Activated naive CD8-positive, alpha-beta T cell treated with anti-CD3 and anti-CD28 coated beads, Interleukin-2, amount 50 U/mL, for 24 hours (primary cell): ENCODE measurements at places on chromosomes 6 and 20.
A peak's percentile ranks its signal among the peaks of the same experiment; 100 is the strongest.

DNA sequence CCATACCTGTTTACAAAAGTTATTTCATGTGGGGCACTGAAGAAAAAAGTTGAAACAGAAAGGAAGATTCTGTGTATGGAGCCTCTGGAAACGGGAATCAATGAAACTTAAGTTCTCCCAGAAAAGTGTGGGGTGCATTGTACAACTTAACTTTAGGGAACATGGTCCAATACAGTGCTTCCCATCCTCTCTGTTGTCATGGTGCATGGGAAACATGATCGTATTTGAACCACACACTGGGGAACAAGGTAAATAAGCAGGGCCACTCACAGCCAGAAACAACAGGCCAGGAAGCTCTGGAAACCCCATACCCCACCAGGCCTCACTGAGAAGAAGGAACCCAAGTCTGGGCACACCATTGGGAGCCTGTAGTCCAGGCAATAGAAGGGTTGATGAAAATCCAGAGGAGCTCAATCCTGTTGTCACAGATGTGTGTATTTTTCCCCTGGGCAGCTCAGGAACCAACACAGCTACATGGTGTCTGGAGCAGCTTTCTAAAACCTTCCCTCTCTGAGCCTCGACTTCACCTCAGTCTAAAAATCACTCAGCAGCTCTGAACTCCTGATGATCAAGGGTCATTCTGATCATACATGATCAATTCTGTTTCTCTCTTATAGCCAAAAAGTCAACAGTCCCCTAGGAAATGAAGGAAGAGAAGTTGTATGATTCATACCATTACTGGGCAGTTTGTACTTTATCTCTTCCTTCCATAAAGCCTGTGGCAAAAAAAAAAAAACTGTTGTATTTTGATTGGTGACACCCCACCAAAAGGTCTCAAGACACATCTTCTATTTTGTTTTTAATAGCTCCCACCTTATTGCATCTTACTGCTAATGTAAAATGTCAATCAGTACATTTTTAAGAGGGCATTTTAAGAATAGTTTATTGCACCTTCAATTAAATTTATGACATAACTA lies 198.5 kb upstream of the TAB2 start:
- no peak for DNase-seq

GRCh38 chr20:52801628-52802006 lies 170.5 kb upstream of the TSHZ2 start:
- DNase-seq, result no peak

- DNase-seq, result peak; percentile 42
Measured at GRCh38 chr6:130322673-130323268, 43.0 kb upstream of the TMEM200A start.

- no peak for DNase-seq
Measured at GRCh38 chr6:88815491-88815890, 147.9 kb downstream of the RNGTT start.

DNA sequence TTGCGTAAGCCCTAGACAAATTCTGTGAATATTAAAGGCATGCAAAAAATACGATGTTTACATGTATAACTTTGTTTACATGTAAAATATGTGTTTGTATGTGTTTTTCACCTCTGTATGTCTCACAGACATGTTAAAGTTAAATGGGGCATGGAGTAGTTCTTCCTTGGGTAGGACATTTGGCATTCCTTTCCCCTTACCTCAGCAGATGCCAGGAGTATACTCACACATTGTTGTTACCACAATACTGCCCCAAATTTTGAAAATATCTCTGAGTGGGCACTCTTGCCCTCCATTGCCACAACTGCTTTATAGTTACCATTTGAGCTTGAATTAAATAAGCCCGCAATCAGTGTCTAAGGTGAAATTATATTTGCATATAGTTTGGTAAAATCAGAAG lies 147.5 kb downstream of the MYO6 start:
- no peak for DNase-seq

DNA sequence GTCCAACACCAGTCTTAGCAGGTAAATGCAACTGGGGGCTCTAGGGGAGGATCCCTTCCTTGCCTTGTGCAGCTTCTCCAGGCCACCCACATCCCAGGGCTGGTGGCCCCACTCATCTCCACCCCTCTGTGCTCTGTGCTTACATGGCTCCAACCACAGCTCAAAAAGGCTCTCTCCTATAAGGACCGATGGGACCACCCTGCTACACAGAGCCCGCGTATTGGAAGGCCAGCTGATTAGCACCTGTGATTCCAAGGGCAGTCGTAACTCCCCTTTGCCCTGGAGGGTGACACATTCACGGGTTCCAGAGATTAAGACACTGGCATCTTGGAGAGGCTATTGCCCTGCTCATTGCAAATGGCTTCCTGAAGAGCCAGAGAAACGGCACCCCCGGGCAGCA lies 84.8 kb downstream of the BMP7 start:
- no peak for DNase-seq

GRCh38 chr20:11457488-11457887 lies 460.2 kb upstream of the BTBD3 start:
- no peak for DNase-seq

DNA sequence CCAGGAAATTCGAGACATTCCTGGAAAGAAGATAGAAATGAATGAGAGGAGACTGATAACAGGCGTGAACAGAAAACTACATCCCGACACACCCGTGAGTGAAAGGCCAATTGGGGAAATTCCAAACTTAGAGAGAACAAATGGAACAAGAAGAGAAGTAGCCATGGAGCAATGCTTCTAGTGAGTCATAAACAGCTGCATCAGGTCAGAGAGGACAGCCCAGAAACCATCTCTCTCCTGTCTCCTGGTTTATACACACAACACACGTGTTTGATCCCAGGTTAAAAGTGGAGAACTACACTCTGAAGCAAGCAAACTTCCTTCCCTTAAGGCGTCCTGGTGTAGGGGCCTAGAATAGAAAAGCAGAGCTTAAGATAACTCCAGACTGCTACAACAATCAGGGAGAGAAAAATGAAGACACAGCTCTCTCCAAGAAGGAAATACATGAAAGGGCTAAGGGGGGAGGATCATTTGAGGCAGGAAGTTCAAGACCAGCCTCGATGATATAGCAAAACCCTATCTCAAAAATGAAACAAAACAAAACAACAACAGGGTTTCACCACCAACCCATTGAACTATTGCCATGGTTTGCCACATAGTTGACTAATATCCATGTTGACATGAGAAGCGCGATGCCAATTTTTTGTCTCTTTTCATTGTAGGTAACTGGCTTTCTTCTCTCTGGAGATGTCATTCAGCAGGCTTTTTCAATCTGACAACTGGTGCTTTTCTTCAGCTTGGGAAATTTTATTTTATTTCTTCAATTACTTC lies 26.9 kb downstream of the NRN1 start:
- DNase-seq, result no peak

GRCh38 chr20:58043236-58044140 lies 185.0 kb downstream of the ANKRD60 start:
- DNase-seq, result no peak

GRCh38 chr6:105835373-105835772 lies 250.8 kb upstream of the PRDM1 start:
- DNase-seq, result no peak

GRCh38 chr20:17925141-17925939 lies 43.3 kb downstream of the SNX5 start:
- DNase-seq, result no peak

DNA sequence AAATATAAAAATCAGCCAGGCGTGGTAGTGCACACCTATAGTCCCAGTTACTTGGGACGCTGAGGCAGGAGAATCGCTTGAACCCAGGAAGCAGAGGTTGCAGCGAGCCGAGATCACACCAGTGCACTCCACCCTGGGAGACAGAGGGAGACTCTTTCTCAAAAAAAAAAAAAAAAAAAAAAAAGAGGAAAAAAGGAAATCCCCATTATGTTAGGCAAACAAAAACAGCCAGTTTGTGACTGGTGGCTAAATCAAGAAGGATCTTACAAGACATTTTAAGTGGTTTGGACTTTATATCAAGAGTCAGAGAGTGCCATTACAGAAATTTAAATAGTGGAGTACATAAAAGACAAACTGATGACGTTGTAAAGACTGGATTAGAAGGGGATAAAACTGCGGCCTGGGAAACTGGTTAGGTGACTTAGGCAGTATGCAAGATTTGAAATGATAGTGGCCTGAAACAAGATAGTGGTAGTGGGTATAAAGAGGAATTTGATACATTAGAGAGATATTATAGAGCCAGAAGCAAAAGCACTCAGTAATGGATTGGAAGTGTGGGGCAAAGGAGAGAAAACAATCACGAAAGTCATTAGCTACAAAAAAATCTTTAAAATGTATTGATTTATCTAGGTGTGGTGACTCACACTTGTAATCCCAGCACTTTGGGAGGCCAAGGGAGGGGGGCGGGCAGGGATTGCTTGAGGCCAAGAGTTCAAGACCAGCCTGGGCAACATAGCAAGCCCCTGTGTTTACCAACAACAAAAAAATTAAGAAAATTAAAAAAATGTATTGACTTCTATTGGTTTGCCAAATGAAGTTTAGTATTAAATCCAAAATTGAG lies 1.7 kb upstream of the MYO6 start:
- no peak for DNase-seq

DNA sequence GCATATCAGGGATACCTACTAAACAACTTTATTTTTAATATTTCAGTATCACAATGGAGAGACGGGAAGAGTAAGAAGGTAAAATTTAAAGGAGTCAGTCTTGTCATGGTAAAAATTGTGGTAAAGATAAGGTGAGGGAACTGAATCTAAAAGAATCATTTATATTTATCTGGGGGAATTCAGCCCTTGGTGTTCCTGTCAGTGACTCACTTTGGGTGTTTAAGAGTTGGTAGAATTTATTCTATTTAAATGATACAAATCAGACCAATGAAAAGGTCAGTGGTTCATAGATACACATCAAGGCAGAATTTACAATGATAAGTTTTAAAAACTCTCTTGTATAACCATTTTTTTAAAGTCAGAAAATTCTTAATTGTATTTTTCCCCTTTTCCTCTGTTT lies 164.4 kb downstream of the CDKAL1 start:
- no peak for DNase-seq

- DNase-seq, result no peak
Measured at GRCh38 chr6:142841915-142842314, 103.1 kb downstream of the HIVEP2 start.

GRCh38 chr6:128073389-128073788 lies 172.5 kb upstream of the THEMIS start:
- no peak for DNase-seq

DNA sequence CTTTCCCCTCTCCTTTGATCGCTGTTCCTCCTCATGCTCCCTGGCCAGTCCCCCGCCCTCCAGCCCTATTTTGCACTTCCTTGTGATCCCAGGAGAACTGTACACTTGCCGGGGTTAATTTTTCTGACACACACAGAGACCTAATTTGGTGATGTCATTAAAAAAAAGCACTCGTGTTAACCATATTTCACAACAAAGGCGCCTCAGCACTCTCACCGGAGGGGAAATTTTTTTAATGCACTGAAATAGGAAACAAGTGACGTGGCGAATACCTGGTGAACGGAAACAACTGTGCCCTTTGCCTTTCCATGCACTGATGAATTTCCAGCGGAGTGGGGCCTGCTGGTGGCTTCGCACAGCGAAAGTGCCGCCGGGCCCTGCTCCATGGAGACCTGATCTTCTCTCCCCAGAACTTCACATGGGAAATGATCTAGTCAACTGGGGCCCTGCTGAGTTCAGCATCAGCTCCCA lies 53.9 kb upstream of the TAGAP start:
- DNase-seq, result peak; percentile 74

GRCh38 chr20:45946149-45946970 lies 11.9 kb downstream of the PCIF1 start:
- peak; percentile 52 for DNase-seq

DNA sequence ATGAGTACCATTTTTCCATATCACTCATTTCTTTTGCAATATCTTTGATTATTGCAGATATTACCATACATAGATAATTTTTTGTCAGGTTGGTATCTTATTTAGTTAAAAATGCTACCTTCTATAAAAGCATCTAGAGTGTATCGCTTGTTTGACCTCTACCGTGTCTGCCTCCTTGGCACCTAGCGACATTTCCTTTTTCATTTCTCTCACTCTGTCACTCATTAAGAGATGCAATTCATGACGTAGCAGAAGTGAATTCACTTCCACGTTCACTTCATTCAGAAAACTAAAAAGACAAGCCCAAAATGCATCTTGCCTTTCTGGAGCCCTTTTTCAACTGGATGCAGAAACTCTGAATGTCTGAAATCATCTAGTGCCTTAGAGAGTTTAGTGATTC lies 172.9 kb downstream of the MMS22L start:
- no peak for DNase-seq

- no peak for DNase-seq
Measured at GRCh38 chr6:86511962-86512361, 425.4 kb upstream of the HTR1E start.

GRCh38 chr6:170209354-170210025 lies 81.4 kb downstream of the DLL1 start:
- DNase-seq, result no peak

DNA sequence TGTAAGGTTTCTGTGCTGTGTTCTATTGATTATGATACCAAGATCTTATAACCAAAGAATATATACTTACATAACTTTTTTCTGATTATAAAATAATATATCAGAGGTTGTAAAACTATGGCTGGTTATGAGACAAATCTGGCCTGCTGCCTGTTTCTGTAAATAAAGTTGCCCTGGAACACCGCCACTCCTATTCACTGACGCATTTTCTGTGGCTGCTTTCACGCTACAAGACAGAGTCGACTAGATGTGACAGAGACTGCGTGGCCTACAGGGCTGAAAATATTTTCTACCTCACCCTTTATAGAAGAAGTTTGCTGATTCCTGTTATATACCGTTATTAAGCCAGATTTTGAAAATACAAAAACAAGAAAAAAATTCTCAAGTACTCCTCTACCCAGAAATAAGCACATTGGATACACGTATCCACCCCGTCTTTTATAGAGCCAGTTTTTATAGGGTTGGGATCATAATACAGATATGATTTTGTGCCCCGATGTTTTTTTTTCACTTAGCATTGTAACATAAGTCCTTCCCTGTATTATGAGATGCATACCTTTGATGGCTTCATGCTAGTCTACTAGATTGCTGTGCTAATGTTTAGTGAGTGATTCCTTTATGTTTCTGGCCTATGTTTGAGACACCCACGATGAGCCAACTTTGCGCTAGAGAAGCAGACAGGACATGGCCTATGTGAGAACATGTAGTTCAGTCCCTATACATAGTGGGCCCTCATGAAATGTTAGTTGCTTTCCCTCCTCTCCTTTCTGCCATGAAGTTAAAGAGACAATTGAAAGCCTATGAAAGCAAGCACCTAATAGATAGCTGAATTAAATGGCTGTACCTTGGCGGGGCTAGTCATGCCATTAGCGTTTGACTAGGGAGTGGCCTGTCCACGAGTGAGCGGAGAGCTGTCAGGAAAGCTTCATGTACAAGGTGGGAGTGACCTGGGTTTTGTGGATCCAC lies 98.1 kb upstream of the KCNK16 start:
- DNase-seq, result no peak

- DNase-seq, result no peak
Measured at GRCh38 chr6:20653085-20653479, 118.8 kb downstream of the CDKAL1 start.

GRCh38 chr6:66664112-66664511 lies 957.1 kb upstream of the EYS start:
- no peak for DNase-seq

- peak; percentile 68 for DNase-seq
Measured at GRCh38 chr20:3045042-3045815, 623 bp upstream of the MRPS26 start.
